ENCODE measurements at places on chromosomes 5 and 9.

DNA sequence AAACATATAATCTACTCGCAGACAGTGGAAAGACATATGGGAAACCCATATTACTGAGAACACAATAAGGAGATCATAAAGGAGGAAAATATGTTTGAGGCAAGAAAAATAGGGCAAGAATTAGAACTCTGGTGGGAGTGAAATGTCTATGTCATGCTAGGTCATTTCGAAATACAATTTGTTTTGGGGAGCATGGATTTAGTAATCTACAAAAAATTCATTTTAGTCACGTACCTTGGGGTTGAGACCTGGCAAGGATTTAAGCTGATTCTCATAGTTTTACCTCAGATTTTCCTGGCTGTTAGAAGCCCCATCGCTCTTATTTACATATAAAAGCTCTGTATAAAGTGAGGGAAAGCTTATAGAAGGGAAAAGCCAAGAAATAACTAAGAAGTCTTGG, 11.5 kb upstream of the CSNK1G3 start:
- DNase-seq: no peak

GRCh38 chr5:145743396-145744061, 91.6 kb downstream of the PRELID2 start:
- DNase-seq: no peak

DNA sequence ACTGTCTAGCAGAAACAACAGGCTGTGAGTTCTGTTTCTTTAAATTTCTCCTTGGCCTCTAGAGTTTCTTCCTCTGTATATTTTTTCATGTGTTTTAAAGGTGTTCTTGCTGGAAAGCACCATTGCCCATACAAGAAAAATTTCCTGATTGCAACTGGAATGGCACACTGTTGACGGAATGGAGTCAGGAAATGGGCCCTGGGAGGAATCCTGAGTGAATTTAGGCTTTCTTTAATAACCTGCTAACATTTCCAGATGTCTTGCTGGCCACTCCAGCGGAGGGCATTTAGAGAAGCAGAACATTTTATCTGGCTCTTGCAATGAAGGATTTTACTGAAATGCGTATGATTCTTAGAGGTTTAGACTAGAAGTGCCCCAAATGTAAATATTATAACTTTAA, 736.3 kb downstream of the TAF11L14 start:
- no peak for DNase-seq

- peak; percentile 87 for DNase-seq
Observed at GRCh38 chr9:92728831-92729734, 35.5 kb downstream of the BICD2 start.

GRCh38 chr5:171617266-171617665, 168.4 kb upstream of the SMIM23 start:
- DNase-seq: no peak

DNA sequence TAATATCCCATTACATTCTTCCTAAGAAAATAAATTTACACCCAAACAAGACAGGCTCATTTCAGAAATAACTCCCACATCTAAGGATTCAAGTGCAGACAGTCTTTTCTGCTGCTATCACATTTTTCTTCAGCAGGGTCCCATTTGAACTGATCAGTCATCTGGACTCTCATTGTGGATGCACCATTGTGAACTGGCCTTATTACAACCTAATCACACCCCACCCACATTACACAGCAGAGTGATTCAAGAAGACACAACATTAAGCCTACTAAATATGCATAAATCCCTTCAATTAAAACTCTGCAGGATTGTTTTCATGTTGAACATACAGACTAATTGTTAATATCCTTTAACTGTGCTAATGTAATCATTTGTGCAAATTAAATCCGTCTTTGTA, 146.2 kb downstream of the CDH12 start:
- DNase-seq: no peak

DNA sequence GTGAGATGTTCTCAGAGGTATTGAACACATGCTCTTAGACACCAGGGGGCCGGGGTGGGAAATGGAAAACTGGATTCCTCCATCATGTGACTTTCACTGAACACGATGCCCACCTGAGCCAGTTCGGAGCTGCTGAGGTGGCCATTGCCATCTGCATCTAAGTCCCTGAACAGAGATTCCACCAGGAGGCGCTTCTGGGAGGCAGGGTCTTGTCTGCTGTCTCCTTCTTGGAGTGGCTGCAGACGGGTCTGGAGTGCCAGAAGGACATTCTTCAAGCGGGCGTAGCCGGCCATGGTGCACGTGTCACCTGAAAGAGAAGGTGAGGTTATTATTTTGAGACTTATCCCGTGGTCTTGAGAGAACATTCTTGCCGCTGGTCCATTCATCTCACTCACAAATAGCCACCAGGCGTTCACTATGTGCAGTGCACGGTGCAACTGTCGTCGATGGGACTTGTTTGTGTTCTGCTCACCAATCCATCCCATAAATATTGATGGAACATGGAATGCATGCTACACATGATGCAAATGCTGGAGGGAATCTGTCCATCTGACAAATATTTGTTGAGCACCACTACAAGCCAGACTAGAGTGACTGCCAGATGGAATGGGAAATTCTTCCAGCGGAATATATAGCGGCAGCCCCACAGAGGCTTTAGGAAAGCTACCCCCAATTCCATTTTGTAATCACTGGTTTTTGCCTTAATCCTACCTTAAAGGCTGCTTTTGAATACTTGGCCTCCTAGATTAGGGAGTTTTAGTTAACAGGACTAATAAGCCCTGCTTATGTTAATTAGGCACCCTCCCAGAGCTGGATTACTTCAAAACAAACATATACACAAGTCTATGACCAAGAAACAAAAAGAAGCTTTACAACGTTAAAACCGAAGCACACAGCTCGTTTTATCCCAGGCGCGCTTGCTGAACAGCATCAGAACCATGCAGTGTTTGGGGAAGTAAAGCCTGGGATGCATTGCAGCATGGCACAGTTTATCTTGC, 264.8 kb downstream of the HSPA4 start:
- DNase-seq: no peak

DNA sequence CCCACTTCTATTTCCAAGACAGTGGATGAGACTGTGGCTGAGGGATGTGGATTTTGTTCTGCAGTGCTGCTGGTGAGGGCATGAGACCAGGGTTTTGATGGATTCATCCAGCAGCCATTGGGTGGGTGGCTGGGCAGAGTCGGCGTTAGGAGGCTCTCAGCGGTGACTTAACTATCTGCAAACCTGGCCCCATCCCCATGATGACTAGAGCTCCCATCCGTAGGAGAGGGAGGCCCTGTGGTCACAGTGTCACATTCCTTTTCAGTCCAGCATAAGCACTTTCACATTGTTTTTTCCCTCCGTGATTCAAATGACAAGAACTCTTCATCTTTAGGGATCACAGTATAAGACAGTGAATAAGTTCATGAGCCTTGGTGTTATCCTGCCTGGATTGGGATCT, 60.4 kb upstream of the SPRY4 start:
- DNase-seq: no peak

GRCh38 chr5:52950686-52951085, 38.5 kb upstream of the ITGA2 start:
- no peak for DNase-seq

GRCh38 chr5:68444833-68445232, 229.3 kb downstream of the PIK3R1 start:
- no peak for DNase-seq

GRCh38 chr9:126550891-126551351, 62.8 kb upstream of the LMX1B start:
- DNase-seq: peak; percentile 35

DNA sequence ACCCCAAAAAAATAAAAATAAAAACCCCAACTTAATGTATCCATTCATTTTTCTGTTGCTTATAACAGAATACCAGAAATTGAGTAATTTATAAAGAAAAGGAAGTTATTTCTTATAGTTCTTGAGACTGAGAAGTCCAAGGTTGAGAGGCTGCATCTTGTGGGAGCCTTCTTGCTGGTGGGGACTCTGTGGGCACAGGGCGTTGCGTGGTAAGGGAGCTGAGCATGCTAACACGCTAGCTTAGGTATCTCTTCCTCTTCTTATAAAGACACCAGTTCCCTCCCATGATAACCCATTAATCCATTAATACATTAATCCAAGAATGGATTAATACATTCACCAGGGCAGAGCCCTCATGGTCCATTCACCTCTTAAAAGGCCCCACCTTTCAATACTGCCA, 150.9 kb downstream of the ZSWIM6 start:
- DNase-seq: no peak

- DNase-seq: peak; percentile 61
Observed at GRCh38 chr5:135069016-135069770, 35.2 kb upstream of the PITX1 start.

DNA sequence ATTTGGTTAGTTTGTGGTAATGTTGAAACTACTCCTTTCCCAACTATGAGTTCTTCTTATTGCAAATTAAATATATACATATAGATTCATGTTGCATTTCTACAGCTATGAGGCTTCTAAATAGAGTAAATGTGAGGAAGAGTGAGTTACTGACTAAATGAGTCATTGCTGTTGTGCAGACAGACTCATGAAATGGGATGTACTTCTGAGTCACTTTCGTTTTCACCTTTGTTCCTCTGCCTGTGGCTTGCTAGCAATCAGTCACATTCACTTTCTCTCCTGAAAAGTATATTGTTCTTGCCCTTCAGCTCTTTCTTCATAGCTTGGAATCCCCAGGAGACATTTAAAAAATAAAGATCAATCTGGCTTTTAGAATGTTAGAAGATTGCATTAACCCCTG, 295.5 kb upstream of the SMC2 start:
- no peak for DNase-seq

GRCh38 chr5:100232736-100233135, 302.4 kb upstream of the FAM174A start:
- no peak for DNase-seq

GRCh38 chr5:57509501-57510260, 27.1 kb upstream of the ACTBL2 start:
- DNase-seq: no peak
